Activated naive CD8-positive, alpha-beta T cell treated with anti-CD3 and anti-CD28 coated beads, Interleukin-2, amount 10 ng/mL, durations not matched to agents 7 days and 5 days (primary cell): ENCODE measurements at places on chromosomes 13 and 19.

DNA sequence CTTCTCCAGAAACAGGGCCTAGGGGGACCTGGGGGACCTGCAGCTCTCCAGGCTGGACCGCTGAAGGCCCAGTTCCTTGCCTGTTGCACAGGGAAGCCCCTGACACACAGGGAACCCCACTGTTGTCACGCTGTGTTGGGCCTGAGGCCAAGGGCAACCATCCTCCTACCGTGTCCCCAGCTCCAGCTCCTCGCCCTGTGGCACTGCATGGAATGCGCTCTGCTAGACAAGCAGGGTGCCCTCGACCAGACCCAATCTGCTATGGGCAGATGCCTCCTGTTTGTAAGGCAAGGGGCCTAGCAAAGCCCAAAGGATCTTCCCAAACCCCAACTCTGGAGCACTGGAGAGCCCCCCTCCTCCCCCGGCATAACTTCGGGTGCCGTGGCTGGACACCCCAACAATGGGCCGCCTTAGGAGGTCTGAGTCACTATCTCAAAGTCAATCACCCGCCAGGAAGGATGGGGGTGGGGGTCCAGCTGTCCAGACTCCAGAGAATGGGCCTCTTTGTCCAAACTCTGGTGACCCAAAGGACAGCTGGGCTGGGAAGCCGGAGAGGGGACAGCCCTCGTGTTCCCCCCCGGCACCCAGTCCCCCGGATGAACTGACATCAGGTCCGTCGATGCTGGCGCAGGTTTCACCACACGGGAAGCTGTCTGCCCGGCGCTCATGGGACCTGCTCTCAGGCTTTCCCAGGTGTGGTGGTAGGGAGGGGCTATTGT, 3.7 kb downstream of the BRSK1 start:
- H3K4me3 ChIP-seq, result no peak overlapping the region
- no peak overlapping the region for H3K27ac ChIP-seq
- peaks cover 11% of the 10 kb centered on the region for H3K4me1 ChIP-seq
- H3K27me3 ChIP-seq, result peaks cover 11% of the 10 kb centered on the region
- H3K36me3 ChIP-seq, result no peaks in the 10 kb centered on the region
- no peak for DNase-seq

DNA sequence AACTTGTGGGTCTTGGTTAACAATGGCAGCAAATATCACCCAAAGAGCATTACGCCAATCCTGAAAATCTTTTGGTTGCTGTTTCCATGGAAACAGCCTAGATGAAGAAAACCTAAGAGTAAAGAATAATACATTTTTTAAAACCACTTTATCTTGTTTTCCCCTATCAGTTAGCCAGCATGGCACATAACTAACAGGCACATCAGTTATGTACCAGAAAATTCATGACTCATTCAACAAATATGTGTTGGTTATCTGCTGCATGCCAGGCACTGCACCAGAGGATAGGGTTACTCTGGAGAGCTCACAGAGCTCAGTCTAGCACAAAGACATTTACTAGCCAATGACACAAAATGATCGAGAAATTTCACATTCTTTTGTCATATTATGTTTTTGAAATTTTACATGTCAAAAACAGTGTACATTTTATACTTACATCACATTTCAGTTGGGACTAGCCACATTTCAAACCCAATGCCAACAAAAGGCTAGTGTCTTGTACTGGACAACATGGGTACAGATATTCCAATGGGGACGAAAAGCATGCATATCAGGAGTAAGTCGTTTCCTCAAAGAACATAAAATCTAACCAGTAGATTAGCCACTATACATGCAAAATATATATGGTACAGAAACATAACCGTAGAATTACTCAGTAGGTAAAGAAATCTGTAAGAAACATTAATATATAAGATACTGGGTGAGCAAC, 20.3 kb downstream of the LNX2 start:
- H3K27ac ChIP-seq, result no peak overlapping the region
- H3K4me1 ChIP-seq, result peaks cover 4% of the 10 kb centered on the region
- H3K4me3 ChIP-seq, result no peak overlapping the region
- no peak for DNase-seq

DNA sequence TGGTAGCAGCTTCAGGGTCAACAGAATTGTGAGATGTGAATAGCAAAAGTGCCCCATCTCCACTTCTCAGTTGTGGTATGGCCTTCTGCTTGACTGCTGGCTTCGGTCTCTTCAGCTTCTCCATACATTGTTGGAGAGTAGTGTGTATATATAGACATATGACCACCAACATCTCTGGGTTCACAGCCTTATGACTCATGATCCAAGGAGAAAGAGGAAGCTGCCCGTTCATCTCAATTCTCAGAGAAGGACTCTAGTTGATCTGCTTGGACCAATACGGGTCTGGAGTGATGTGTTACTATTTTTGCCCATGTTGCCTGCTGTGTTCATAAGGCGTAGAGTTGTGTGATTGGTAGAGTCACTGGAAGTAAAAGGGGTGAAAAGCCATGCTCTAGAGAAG, 3.6 kb upstream of the COMMD6 start:
- no peaks in the 10 kb centered on the region for H3K27me3 ChIP-seq
- H3K4me3 ChIP-seq, result no peak overlapping the region
- peaks cover 12% of the 10 kb centered on the region for H3K4me1 ChIP-seq
- DNase-seq, result no peak
- H3K27ac ChIP-seq, result no peak overlapping the region

DNA sequence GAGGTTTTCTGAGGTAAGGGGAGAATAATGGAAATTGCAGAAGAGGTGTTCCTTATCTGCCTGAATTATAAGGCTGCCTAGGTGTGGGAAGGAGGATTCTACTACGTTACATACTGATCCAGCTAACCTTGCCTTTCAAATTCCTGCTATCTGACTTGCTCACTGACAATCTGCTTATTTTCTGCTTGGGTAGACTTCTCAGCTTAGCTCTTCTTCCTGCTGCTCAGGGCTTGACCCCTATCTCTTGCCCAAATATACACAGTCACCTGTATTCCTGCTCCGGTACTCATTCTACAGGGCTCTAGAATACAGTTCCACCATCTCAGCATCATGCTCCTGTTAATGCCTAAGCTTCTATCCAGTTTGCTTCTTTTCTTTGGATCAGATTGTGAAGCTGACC, 1607.6 kb downstream of the OLFM4 start:
- H3K27me3 ChIP-seq, result no peaks in the 10 kb centered on the region
- DNase-seq, result no peak
- no peak overlapping the region for H3K27ac ChIP-seq
- no peaks in the 10 kb centered on the region for H3K4me1 ChIP-seq

DNA sequence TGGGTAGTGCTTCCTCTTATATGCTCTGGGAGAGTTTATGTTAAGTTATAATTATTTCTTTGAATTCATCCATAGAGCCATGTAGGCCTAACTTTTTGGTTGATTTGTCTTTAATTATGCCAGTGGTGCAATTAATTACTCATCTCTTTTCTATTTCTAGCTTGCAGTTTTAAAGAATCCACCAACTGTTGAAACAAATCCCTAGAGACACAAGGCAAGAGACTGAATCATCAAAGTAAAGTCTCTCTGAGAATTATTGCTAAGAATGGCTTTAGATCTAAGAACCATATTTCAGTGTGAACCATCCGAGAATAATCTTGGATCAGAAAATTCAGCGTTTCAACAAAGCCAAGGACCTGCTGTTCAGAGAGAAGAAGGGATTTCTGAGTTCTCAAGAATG, 5.9 kb upstream of the ZNF551 start:
- H3K27ac ChIP-seq, result no peak overlapping the region
- peaks cover 3% of the 10 kb centered on the region for H3K27me3 ChIP-seq
- H3K36me3 ChIP-seq, result peaks cover 5% of the 10 kb centered on the region

DNA sequence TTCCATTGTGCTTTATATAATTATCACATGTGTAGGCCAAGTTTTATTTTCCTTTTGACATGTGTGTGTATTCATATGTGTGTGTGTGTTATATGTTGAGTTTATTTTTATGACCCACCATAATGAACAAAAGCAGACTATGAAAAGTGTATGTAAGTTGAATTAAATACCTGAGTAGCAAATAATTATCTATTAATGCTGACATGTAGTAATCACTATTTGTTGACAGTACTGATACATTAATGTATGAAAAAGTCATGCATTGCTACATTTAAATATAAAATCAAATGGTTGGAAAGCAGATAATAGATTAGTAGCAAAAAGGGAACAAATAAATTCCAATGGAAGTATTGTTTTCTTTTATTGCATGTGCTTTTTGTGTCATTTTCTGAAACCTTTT, 1948.5 kb upstream of the PCDH20 start:
- no peak overlapping the region for H3K27ac ChIP-seq
- no peak for DNase-seq
- H3K36me3 ChIP-seq, result no peaks in the 10 kb centered on the region
- H3K4me1 ChIP-seq, result no peaks in the 10 kb centered on the region
- H3K27me3 ChIP-seq, result no peaks in the 10 kb centered on the region

DNA sequence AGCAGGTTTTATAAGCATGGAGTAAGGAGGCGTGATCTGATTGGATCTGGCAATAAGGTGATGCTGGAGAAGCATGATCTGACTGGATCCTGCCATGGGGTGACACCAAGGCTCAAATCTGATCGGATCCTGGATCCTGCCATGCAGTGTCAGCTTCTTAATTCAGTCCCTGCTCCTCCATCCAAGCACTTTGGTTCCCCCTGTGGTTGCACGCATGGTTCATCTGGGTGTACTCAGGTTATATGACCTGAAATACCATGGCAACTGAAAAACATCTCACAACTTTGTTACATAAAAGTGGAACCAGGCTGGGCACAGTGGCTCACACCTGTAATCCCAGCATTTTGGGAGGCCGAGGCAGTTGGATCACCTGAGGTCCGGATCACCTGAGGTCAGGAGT, 17.6 kb upstream of the KLK4 start:
- no peak for DNase-seq
- peaks cover 24% of the 10 kb centered on the region for H3K27me3 ChIP-seq
- H3K27ac ChIP-seq, result no peak overlapping the region
